A549 treated with AZD2906 at 1 μM for 4 hours (cell line): ENCODE measurements at places on chromosomes 5 and 9. TPM values are rescaled to one million over a fixed set of nuclear protein-coding genes. Genes with fewer than 3 reads are reported as not detected.

PCDHB7 gene
- 0.01 to 0.03 TPM (median 0.02 TPM) in 3 of 5 replicates, not detected in the others for total RNA-seq

HMMR gene
- 19.7 to 28.1 TPM (median 22.9 TPM) in 5 replicates for total RNA-seq

C9orf50 gene
- 0.08 to 0.16 TPM in 2 of 5 replicates, not detected in the others for total RNA-seq

PCDHGA1 gene
- total RNA-seq = 0.23 to 0.32 TPM (median 0.27 TPM) in 5 replicates

DBH gene
- total RNA-seq = not detected in 5 replicates

DMRT3 gene
- 0.03 TPM in 1 of 5 replicates, not detected in the others for total RNA-seq

ZNF366 gene
- total RNA-seq = not detected in 5 replicates
